MCF 10A (cell line): ENCODE measurements at places on chromosomes 16 and 17.

DNA sequence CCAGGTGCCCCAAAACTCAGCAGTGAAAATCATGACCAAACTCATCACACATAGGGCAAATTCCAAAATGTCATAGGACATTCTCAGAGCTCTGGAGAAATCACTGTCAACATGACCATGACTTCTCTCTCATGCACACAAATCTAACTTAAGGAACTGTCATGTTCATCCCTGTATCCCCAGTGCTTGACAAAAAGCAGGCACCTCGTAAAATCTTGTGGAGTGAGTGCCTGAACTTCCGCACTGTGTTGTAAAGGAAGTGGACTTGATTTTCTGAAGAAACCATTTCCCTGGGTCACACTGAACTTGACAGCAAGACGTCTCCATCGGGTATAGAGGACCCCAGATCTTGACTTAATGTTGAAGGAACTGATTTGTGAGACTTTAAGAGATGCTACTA, 2.8 kb downstream of the KRT37 start:
- no peak for DNase-seq

- no peak for DNase-seq
Measured at GRCh38 chr16:9183682-9184353, 92.4 kb downstream of the HAPSTR1 start.

- DNase-seq: peak; percentile 51
Measured at GRCh38 chr17:7167832-7168231, 11.3 kb downstream of the ASGR1 start.

DNA sequence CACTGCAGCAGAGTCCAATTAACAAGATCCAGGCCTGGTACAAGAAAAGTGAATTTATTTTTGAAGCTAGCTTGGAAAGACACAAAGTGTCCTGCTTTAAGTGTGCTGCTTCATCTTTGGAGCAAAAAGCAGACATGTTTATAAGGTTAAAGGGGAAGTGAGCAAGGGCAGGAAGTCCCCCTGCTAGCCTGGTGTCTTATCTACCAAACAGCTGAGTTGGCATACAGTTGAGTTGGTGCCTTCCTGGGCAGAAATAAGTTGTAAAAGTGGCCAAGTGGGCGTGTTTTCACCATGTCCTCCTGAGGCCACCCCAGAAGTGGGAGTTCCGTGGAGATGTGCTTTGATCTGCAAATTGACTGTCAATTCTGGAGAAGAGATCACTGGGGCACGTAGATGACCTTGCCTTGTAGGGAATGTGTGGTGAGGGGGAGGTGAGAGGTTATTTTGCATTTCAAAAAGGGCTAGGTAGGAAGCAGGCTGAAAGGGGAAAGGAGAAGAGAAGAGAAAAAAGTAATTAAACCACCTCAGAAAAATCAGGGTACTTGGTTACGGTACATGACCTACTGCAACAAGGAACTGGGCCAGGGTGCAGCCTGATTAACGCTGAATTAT, 38.3 kb upstream of the HSBP1 start:
- no peak for DNase-seq

DNA sequence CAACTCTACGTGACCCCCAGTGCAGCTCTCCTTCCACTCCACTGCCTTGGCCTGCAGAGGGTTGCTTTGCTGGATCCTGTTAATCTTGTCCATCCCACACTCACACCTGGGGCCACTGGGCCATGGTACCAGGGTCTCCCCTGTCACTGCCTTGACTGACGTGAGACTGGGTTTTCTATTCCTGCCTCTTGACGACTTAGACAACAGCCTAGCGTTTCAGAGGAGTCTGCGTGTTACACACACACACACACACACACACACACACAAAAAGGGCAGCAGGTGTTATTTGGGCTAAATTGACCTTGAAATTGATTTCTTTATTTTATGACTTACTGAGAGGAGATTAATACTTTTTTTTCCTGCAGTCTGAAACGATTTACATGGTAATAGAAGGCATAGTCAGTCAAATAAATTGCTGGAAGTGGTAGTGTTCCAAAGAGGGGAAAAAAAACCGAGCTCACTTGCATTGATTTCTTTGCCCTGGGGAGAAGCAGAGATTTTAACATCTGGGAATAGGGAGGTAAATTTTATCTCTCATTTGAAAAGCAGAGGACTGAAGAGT, 492.3 kb upstream of the EEF2KMT start:
- DNase-seq: no peak

- no peak for DNase-seq
Measured at GRCh38 chr17:492022-492413, 139.4 kb upstream of the RPH3AL start.

DNA sequence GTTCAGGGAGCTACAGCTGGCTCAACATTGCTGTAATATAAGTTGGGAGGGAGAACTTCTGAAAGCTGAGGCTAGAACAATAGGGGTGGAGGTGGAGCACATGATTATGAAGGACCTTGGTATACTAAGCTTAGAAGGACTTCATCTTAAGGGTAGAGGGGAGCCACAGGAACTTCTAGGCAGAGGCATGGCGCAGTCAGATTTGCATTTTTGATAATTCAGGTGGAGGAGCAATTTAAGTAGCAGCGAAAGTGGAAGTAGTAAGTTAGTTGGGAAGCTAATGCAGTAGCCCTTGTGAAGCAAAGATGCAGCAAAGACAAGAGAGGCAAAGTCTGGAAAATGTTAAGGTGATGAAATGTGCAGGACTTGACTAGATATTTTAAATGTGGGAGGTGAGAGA, 144.1 kb downstream of the SPECC1 start:
- DNase-seq: no peak
